ENCODE measurements at places on chromosomes 2 and 18.

DNA sequence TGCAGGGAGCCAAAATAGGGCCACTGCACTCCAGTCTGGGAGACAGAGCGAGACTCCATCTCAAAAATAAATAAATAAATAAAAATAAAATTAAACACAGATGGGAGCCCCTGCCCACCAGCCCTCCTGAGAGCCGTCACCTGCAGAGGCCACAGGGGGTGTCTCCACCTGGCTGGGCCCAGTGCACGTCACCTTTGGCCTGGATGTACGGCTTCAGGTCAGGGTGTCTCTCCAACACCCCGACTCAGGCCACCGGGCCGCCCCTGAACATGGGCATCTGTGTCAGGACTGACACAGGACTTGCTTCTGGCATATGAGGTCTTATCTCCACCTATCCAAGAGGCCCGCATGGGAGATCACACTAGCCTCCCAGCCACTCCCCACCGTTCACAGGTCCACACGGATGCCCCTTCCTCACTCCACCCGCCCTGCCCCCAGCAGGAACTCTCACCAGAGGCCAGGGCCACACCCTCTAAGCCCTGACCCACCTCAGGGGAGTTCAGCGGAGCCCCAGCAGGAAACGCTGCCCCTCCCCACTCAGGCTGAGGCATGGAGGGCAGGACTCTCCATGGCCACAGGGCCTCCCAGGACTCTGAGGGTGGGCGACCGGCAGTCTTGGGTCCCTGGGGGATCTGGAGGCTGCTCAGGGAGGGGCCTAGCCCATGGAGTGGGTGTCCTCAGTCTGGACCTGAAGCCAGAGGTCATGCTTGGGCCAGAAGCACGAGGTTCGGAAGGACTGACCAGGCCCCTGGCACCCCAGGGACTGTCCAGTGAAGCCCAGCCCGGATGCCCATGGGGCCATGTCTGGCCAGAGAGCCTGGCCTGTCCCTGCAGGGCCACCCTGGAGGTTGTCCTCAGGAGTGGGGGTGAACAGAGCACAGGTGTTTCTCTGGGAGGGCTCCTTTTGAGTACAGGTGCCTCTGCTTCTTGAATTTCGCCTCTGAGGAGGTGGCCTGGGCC, 1.6 kb upstream of the CROCC2 start:
- DNase-seq: no peak

GRCh38 chr2:222142027-222142426, 156.8 kb downstream of the PAX3 start:
- DNase-seq: no peak

- no peak for DNase-seq
Observed at GRCh38 chr2:238302751-238303150, 14.3 kb upstream of the PER2 start.

DNA sequence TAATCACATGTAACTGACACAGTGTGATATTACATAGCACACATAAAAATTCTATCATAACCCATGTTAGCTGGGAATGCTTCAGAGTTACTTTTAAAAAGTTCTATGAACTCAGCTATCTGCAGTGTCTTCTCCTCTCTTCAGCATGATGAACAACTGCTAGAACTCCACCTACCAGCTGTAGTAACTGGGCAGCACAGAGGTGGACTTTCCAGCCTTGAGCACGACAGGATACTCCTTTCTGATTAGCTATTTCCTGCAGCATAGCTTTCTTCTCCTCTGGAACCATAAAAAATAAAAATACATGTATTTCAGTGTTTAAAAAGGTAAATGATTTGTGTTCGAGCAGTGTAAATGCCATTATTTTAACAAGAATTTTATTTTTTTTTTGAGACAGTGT, 59.5 kb upstream of the AMMECR1L start:
- no peak for DNase-seq

- DNase-seq: no peak
Observed at GRCh38 chr2:233311241-233311926, 3.8 kb downstream of the SAG start.

- no peak for DNase-seq
Observed at GRCh38 chr2:12498286-12498685, 218.4 kb upstream of the TRIB2 start.

GRCh38 chr2:104856086-104856972, 2.4 kb downstream of the POU3F3 start:
- DNase-seq: no peak

Measured in activated CD4-positive, alpha-beta T cell treated with anti-CD3 and anti-CD28 coated beads, Interleukin-2, Interleukin-6, amounts not matched to agents 100 ng/mL and 50 ng/mL, durations not matched to agents 16 hours and 8 hours (primary cell).